ENCODE measurements at places on chromosomes 11 and 22.

GRCh38 chr11:128399251-128400121 is 187.9 kb downstream of the ETS1 start:
- no peak for DNase-seq

- no peak for DNase-seq
Observed at GRCh38 chr22:25654676-25655075, 87.3 kb upstream of the MYO18B start.

- DNase-seq: no peak
Observed at GRCh38 chr11:121561240-121561639, 108.5 kb upstream of the SORL1-AS1 start.

DNA sequence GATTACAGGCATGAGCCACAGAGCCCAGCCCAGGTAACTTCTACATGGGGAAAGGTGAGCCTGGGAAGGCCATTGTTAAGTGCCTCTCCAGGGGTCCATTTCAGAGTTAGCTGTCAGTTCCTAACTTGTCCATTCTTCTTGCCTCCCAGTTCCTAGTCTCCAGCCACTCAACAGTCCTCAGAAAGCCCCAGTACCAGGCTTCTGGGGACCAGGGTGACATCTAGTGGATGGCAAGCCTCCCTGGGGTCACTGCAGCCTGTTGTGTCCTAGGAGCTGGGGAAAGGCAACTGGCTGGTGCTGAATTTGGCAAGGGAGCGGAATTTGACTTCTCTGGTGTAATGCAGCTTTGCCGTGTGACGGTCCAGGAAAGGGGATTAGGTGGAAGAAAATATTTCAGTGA is 2.1 kb downstream of the LGALS12 start:
- peak; percentile 17 for DNase-seq

GRCh38 chr22:45602004-45602733 is 69.5 kb upstream of the ATXN10 start:
- DNase-seq: no peak

GRCh38 chr22:37228106-37229011 is 15.7 kb downstream of the RAC2 start:
- DNase-seq: peak; percentile 52

DNA sequence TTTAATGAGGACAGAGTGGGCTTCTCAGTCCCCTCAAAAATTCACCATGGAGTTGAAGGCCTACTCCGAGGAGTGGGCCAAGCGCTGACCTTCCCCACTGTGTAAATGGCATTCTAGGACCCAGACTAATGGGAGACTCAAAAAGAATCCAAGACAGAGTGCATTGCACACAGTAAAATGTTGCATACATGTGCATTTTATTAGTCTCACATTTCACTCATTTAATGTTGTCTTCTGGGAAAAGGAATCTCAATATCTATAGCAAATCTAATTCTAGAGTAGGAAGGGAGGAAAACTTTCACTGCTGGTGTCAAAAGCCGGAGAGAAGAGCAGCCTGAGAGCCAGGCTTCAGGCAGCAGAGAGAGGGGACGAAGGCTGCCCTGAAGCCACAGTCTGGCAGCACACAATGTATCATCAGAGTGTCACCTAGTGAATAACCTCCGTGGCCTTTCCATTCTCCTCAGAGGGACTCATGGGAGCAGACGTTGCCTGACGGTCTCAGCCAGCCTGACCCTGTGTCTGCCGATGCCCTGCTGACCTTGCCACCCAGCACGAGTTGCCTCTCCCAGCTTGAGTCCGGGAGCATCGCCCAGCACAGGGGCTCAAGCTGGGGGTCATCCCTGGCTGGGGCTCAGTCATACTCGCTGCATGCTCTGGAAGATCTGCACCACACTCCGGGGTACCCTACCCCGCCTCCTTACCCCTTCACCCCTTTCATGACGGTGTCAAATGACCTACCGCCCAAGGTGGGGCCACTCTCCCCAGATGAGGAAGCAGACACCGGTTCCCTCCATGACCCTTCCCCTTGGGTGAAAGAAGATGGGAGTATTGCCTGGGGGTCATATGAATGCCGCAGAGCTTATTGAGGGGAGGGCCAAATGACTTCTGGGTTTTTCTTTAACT is 12.9 kb upstream of the POU2AF3 start:
- no peak for DNase-seq

GRCh38 chr22:25406510-25407210 is 157.8 kb upstream of the GRK3 start:
- DNase-seq: no peak

DNA sequence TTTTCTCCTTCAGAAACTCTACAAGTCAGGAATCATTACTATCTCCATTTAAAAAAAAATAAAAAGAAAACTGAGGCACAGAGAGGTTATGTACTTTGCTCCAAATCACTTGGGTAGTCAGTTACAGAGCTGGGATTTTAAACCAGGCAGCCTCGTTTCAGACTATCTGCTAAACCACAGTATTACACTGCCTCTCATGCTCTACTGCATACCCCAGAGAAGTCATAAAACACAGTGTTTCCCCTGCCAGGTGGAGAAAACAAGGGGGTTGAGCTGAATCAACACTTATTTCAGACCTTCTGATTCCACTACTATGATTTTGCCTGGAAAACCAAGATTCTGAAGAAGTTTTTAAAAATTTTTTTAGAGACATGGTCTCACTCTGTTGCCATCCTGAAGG is 132.9 kb upstream of the POU2AF2 start:
- no peak for DNase-seq

GRCh38 chr11:117378976-117379865 is 51.6 kb downstream of the CEP164 start:
- DNase-seq: no peak

DNA sequence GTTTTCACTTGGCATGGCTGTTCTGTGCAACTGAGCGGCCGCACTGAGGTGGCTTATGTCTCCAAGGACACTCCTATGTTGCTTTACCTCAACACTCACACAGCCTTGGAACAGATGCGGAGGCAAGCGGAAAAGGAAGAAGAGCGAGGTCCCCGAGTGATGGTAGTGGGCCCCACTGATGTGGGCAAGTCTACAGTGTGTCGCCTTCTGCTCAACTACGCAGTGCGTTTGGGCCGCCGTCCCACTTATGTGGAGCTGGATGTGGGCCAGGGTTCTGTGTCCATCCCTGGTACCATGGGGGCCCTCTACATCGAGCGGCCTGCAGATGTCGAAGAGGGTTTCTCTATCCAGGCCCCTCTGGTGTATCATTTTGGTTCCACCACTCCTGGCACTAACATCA is 2.1 kb downstream of the CLP1 start:
- DNase-seq: no peak

GRCh38 chr11:62125316-62125715 is 1.5 kb downstream of the INCENP start:
- DNase-seq: no peak

GRCh38 chr11:64894070-64894811 is 15.8 kb upstream of the EHD1 start:
- DNase-seq: peak; percentile 98

DNA sequence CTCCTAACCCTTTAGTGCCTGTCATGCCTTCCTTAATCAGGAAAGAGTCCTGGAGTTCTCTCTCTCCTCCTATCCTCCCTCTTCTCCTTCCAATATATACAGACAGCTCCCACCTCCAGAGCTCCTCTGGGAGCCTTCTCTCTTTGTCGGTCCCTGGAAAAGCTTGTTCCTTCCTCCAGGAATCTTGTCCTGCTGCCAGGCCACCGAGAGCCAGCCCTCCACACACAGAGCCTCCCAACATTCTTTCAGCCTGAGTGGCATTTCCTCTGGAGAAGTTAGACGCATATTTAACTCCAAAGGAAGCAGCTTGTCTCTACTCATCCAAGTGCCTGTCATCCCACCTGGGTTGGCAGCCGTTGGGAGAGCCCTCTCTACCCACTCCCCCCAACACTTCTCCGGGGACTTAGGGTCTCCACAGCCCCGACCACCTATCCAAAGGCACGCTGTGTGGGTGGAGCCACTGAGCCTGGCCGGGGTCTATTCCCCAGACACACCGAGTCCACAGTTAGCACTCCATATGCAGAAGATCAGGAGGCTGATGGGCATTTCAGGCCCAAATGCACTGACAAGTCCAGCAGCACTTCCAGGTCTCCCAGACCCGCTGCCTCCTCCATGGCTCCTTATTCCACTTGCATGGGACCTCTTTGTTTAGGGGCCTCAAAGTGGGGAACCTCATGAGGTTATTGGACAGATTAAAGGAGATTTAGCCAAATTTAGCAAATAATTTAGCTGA is 31.1 kb downstream of the DKK3 start:
- DNase-seq: no peak

DNA sequence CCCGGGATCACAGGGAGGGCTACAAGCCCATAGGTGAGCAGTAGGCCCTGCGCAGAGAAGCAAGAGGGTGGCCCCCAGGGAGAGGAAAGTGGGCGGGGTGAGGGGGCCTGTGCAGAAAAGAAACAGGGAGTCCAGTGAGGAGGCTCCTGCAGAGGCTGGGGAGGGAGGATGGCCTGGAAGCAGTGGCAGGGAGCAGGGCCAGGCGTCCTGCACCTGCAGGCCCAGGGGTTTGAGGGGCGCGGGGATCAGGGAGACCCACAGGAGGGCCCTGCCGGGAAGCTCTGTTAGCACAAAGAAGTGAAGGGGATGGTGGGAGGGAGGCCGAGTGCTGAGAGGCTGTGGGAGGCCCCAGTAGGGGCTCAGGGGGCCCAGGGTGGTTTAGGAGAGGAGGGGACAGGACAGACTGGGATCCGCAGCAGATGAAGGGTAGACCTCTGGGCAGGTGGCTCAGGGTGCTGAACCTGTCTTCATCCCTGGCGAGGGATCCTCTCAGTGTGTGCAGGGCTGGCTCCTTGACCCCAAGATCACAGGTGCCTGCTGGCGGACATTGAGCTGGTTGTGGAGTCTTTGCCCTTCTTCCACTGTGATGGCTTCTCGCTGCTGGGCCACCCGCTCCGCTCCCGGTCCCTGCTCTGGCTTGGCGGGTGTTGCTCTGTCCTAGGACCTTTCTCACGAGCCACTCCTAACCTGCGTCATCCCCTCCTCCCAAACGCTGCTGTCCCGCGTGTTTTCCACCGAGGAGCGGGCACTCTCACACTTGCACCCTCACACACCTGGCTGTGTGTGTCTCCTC is 31.8 kb upstream of the CELSR1 start:
- DNase-seq: no peak

DNA sequence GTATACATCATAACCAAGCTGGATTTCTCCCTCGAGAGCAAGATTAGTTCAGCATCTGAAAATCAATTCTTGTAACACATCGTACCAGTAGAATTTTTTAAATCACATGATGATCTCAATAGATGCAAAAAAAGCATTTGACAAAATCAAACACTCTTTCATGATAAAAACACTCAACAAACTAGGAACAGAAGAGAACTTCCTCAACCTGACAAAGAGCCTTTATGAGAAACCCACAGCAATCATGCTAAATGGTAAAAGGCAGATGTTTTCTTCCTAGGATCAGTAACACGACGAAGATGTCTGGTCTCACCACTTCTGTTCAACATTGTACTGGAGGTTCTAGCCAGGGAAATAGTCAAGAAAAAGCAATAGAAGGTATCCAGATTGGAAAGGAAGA is 34.1 kb upstream of the TMPRSS4 start:
- DNase-seq: no peak

- DNase-seq: no peak
Observed at GRCh38 chr22:24495365-24495675, 188 bp downstream of the UPB1 start.

DNA sequence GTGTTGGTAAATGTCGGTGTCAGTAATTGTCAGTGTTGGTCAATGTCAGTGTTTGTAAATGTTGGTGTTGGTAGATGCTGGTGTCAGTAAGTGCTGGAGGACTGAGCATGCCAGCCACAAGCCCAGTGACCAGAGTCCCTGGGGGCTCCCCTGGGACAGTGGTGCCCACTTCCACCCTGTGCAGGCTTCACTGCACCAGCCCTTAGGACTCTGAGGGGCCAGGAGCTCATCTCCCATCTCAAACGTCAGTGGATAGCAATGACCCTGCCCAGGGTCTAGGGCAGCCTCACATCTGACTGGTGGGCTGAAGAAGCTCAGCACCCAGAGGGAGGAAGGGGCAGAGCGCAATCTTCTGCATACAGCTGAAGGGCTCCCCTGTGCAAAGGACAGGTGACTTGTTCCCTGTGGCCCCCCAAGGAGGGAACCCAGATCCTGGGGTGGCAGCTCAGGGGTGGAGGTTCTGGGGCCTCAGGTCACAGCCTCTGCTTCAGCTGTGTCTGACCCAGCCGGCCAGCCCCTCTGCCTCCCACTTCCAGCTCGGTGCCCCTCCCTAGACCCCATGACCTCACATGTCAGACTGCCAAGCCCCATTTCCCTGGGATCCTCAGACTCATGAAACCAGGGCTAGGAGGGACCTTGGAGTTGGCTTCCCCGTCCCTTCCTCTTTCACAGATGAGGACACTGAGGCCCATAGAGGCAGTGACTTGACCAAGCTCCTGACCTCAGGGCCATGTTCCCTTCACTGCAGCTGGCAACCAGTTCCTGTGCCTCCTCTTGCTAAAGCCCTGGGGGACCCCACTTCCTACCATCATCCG is 138.4 kb downstream of the CRYBB2 start:
- DNase-seq: no peak

DNA sequence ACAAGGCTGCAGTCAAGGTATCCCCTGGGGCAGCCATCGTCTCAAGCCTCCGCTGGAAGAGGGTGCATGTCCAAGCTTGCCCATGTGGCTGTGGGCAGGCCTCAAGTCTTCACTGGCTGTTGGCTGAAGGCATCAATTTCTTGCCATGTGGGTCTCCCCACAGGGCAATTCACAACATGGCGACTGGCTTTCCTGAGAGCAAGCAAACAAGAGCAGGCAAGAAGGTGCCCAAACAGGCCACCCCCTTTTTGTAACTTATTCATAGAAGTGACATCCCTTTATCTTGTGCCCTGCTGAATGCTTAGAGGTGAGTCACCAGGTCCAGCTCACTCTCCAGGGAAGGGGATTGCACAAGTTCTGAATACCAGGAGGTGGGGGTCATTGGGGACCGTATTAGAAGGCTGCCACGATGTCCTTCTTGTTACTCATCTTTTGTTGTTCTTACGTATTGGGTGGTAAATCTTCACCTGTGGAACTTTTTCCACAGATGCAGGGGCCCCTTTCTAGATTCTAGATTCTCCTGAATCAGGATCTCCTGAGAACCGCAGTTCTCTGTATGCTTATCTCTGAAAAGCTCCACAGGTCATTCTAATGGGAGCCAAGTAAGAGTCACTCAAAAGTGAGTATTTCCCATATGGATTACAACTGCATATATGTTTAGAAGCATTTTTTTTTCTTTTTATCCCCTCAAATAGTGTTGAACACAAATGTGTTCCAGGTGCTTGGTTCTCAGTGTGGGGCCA is 44.2 kb upstream of the MICAL2 start:
- no peak for DNase-seq

DNA sequence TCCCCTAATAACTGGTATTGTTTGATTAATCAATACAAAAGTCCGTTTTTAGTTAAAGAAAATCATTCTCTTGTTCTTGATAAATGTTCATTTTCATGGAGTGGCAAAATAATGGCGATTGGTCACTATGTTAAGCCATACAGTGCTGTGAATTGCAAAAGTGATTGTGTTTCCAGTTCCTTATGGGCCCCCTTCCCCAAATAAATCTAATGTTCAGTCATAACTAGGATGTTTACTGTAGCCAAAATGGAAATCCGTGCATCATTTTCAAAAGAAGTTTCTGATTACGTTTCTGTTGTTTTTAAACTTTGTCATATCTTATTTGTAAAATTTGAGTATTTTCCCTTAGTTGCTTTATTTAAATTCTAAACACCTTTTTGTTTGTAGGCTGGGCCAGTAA is 845 bp downstream of the RBM7 start:
- DNase-seq: no peak

- DNase-seq: no peak
Observed at GRCh38 chr11:124898711-124899110, 1.0 kb upstream of the ROBO4 start.
